T follicular helper cell (primary cell): ENCODE measurements at places on chromosomes 5 and 9.

DNA sequence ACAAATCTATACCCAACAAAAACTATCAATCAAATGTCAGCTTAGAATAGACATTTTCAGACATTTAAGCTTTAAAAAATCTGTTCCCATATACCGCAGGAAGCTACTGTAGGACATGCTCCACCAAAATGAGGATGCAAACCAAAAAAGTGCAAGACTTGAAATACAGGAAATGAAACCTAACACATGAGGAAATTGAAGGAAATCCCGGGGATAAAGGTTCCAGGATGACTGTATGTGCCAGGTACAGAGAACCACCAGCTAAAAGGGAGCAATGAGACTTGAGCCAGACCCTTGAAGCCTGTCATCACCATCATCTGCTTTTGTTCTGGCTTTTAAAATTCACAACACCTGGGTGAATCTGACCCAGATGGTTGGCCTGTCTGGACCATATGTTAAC is 21.4 kb downstream of the DIAPH1 start:
- no peak for DNase-seq

GRCh38 chr5:65068410-65068809 is 299.7 kb downstream of the CWC27 start:
- DNase-seq, result no peak

DNA sequence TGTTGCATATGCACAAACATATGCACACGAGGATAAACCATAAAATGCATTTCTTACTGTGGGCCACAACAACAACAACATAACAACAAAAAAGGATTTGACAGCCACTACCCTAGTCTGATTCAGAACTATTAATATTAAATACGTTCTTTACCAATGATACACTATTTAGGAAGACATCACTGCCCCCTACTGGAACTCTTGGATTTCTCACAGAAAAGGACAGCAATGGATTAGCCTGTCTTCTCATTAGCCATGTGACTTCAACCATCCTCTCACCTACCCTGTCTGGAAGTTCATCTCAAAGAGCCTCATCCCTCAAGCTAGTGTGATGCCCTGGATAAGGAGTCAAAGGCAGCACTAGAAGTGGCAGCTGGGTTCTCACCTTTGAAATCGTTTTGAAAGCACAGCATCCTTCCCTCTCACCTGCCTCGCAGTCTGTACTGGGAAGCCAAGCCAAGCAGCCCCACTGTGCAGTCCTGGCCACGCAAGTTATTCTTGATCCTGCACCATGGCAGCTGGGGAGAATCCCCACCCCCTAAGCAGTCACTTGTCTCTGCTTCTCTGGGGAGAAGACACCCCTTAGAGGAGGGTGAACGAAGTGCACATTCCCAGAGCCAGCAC is 64.6 kb downstream of the SH3TC2 start:
- no peak for DNase-seq

GRCh38 chr5:137858223-137858916 is 9.3 kb upstream of the MYOT start:
- no peak for DNase-seq

DNA sequence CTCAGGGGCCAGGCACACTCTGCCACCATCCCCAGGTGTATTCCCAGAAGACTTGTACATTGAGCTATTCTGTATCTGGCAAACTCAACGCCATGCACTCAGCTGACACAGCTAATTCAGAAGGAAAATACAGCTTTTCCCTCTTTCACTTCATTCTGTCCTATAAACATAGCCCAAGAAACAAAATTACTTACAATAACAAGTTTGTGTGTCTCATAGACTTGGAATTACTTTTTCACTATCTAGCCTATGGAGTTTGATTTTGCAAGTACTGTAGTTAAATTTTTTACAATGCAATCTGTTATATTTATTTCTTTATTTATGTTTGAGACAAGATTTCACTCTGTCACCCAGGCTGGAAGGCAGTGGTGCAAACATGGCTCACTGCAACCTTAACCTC is 125.1 kb upstream of the KLF9 start:
- no peak for DNase-seq

GRCh38 chr5:124655921-124656511 is 90.4 kb downstream of the ZNF608 start:
- DNase-seq, result no peak

DNA sequence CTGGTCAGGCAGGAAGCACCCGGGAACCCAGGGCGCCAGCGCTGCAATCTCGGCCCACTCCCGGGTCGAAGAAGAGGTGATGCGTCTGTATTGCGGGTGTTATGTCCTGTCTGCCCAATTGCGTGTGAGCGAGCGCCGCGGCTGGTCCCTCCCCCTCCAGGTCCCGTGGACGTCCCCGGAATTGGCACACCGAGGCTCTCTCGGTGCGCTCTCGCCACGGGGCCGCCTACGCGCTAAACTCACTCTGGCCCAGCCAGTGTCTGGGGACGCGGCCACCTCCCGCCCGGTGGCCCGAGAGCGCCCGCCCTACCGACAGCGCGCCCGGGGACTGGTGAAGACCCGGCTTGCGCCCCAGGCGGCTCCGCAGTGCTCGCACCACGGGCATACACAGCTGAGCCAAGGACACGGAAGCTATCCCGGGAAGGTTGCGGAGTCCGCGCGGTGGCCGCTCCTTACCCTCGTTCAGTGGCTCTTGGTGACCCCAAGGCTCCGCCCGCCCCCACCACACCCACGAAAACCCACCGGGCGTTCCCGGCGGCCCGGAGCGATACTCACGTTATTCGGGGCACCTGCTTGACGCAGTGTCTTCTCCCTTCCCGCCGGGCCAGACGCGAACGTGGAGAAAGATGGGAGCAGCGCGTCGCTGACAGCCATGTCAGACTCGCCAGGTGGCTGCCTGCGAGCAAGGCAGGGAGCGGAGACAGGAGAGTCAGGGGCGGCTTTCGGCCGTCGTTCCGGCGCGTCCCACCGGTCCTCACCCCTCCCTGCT is 1.0 kb downstream of the KLF4 start:
- no peak for DNase-seq

DNA sequence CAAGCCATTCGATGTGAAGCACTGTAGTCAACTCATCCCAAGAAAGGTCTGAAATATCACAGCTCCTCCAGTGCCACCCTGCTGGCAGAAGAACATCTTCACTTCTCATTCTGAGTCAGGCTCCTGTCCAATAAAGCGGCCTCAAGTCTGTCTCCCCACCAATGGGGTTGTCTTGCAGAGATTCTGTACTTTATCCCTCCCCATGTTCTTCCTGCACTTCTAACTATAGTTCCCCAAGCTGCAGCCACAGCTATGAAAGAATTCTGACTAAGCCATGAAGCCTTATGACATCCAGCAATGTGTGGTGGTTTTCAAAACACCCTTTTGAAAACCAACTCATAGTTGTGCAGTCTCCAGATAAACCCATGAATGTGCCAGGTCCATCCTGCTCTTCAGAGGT is 6.8 kb downstream of the MACROH2A1 start:
- DNase-seq, result no peak
